ENCODE measurements at places on chromosomes 3 and 15.

GRCh38 chr3:2303566-2303965, 204.9 kb downstream of the CNTN4 start:
- DNase-seq, result no peak

DNA sequence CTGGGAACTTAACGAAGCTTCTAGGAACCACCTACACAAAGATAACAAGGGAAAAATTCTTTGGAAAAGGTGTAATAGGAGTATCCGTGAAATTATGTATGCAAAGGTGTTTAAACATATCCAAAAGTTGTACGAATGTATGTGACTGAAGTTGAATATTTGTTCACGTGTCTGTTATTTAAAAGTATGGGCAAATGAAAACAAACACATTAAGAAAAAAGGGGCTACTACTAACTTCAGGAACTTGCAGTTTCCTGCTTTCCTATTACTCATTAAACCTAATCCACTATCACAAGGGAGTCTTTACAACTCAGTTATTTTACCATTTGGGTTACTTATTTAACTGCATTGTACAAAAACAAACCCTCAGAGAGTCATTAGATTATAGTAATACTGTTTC, 33.9 kb upstream of the GRAMD1C start:
- no peak for DNase-seq

DNA sequence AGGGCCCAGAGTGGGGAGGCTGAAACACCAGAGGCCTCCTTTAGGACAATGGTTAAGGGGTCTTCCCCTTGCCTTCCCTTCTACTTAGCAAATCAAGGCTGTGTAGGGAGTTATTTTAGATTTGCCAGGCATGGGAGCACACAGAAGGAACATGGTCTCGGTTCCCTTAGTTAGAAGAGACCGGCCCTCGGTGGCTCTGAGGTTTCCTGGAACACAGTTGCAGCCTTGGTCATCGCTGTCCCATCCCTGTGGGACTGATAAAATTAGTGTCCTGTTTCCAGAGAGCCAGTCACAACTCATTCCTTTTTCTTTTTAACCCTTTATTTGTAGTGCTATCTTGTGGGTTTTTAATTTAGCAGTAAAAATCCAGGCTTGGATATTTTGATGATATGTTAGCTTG, 81.4 kb downstream of the CRTC3 start:
- no peak for DNase-seq

- DNase-seq, result no peak
These were observed 786.2 kb downstream of the SQOR start for GRCh38 chr15:46420990-46421389.

- no peak for DNase-seq
These were observed 40.1 kb downstream of the ITGB5 start for GRCh38 chr3:124847051-124847450.

- DNase-seq, result no peak
These were observed 205.6 kb downstream of the TBC1D2B start for GRCh38 chr15:77871852-77872371.

Data from retinal pigment epithelial cell (primary cell).